ENCODE measurements at places on chromosomes 1 and 21. TPM values are rescaled to one million over a fixed set of nuclear protein-coding genes. Genes with fewer than 3 reads are reported as not detected.

DNA sequence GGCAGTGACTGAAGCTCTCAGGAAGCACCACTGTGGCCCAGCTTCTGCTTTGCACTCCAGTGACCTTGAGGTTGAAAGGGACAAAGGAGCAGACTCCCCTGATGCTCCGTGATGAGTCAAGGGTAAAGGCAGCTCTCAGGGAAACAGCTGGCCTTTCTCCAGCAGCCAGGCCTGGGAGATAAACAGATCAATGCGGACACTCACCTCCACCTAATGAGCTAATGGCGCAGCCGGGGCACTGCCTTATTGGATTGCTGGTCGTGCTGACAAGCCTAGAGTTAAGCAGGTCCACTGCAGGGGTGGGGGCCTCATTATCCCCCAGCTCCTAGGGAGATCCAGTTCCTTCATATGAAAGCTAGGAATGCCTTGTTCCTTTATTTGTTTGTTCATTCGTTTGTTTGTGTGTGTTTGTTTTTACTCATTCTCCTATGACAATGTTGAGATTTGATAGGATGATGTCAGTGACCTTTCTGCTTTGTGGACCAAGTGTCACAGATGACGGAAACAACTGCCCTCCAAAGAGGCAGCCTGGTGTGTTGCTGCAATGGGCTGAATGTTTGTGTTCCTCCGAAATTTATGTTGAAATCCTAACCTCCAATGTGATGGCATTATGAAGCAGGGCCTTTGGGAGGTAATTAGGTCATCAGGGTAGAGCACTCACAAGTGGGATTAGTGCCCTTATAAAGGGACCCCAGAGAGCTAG, 141.4 kb upstream of the BEND5 start:
- H3K36me3 ChIP-seq: no peaks in the 10 kb centered on the region
- no peak for DNase-seq
- no peak overlapping the region for H3K4me3 ChIP-seq
- no peak overlapping the region for H3K27ac ChIP-seq
- H3K27me3 ChIP-seq: no peaks in the 10 kb centered on the region
- H3K4me1 ChIP-seq: no peaks in the 10 kb centered on the region

DNA sequence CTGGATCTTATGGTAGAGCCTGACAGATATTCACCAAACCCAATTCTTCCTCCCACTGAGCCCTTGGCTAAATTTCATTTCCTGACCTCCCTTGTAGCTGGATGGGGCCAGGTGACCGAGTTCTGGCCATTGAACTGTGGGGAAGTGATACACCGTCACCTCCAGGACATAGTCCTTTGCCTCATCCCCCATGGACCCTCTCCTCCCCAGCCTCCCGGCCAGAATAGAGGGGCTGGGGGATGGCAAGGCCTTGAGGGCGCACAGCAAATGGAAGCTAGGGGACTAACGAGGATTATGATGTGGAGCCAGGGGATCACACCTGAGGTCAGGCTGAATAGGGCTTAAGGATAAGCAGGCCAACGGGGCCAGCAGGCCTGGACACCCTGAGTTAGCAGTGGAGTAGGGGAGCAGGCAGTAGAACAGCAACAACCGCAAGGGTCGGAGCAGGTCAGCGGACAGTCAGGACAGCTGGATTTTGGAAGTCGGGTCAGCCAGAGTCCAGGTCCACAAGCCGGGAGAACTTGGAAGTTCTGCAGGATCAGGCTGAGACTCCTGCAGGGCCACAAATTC, 15.0 kb downstream of the BATF3 start:
- no peaks in the 10 kb centered on the region for H3K27me3 ChIP-seq
- no peak for DNase-seq
- H3K4me1 ChIP-seq: peaks cover 3% of the 10 kb centered on the region

DNA sequence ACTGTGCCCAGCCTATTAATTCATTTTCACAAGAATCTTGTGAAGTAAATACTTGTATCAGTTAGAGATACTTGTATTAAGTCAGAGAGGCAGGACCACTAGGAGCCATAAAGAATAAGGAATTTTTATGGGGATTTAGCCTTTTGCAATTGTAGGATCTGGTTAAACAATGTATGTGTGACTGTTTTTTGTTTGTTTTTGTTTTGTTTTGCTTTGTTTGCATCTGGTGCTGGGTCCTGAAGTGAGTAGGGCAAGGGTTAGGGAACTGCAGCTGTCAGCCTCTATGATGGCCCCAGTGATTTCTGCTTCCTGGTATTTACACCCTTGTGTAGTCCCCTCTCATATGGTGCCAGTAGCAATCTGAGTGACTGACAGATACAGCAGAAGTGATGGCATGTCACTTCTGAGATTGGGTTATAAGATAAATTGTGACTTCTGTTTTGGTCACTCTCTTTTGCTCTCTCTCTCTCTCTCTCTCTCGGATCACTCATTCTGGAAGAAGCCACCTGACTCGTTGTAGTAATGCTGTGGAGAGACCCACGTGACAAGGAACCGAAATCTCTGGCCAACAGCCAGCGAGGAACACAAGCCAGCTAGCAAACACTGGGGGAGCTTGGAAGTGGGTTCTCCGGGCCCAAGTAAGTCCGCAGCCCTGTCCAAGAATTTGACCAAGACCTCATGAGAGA, 96.2 kb upstream of the MARK1 start:
- no peaks in the 10 kb centered on the region for H3K4me1 ChIP-seq
- H3K36me3 ChIP-seq: no peaks in the 10 kb centered on the region
- no peak overlapping the region for H3K27ac ChIP-seq

GRCh38 chr1:200182701-200183100, 155.2 kb downstream of the NR5A2 start:
- no peaks in the 10 kb centered on the region for H3K4me1 ChIP-seq
- DNase-seq: no peak
- no peaks in the 10 kb centered on the region for H3K27me3 ChIP-seq
- no peak overlapping the region for H3K4me3 ChIP-seq
- H3K36me3 ChIP-seq: no peaks in the 10 kb centered on the region
- H3K27ac ChIP-seq: no peak overlapping the region

- no peak for DNase-seq
- H3K4me3 ChIP-seq: no peak overlapping the region
- H3K36me3 ChIP-seq: no peaks in the 10 kb centered on the region
- H3K27ac ChIP-seq: no peak overlapping the region
- peaks cover 4% of the 10 kb centered on the region for H3K4me1 ChIP-seq
- no peaks in the 10 kb centered on the region for H3K27me3 ChIP-seq
Measured at GRCh38 chr1:52567943-52568342, 15.1 kb upstream of the TUT4 start.

DNA sequence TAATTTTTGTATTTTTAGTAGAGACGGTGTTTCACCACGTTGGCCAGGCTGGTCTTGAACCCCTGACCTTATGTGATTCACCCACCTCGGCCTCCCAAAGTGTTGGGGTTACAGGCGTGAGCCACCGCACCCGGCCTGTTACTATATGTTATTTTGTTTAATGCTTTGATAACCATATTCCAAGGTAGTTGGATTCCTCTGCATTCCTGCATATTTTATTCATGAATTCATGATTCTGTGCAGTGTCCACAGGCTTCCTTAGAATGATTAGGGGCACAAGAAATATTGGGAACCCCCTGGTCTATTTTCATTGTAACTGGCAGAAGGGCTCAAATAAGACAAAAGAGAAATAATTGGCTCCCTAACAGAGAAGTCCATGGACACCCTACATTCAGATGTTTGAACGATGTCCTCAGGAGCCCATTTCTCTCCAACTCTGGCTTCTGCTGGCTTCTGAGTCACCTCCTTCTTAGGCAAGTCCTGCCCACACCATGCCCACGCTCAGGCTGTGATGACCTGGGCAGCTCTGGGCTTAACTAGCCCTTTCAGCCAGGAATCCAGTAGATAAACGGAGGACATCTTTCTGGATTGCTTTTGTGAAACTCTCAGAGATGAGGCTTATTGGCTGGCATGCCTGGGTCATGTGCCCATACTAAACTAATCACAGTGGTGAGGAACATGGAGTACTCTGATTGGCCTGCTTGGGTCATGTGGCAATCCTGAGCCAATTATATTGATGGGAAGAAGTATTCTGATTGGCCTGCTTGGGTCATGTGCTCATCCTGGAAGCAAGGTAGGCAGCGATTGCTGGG, 32.6 kb downstream of the TNFRSF8 start:
- H3K36me3 ChIP-seq: no peaks in the 10 kb centered on the region
- no peak for DNase-seq
- no peaks in the 10 kb centered on the region for H3K4me1 ChIP-seq
- H3K27ac ChIP-seq: no peak overlapping the region
- H3K27me3 ChIP-seq: no peaks in the 10 kb centered on the region

GRCh38 chr1:25178917-25179561, 53.3 kb downstream of the SYF2 start:
- H3K4me1 ChIP-seq: no peaks in the 10 kb centered on the region
- DNase-seq: no peak
- H3K4me3 ChIP-seq: no peak overlapping the region

- H3K4me3 ChIP-seq: no peak overlapping the region
- H3K27ac ChIP-seq: no peak overlapping the region
- no peaks in the 10 kb centered on the region for H3K27me3 ChIP-seq
- H3K36me3 ChIP-seq: no peaks in the 10 kb centered on the region
- DNase-seq: no peak
Measured at GRCh38 chr1:64564891-64565290, 95.0 kb downstream of the CACHD1 start.

DNA sequence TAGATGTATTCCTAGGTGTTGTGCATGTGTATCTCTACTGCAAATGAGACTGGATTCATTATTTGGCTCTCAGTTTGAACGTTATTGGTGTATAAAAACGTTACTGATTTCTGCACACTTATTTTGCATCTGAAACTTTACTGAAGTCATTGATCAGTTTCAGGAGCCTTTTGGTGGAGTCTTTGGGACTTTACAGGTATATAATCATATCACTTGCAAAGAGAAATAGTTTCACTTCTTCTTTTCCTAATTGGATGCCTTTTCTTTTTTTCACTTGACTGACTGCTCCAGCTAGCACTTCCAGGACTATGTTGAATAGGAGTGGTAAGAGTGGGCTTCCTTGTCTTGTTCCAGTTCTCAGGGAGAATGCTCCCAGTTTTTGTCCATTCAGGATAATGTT, 252.2 kb downstream of the SMYD3 start:
- H3K36me3 ChIP-seq: no peaks in the 10 kb centered on the region
- no peak for DNase-seq
- no peaks in the 10 kb centered on the region for H3K4me1 ChIP-seq
- H3K27me3 ChIP-seq: no peaks in the 10 kb centered on the region
- H3K27ac ChIP-seq: no peak overlapping the region
- no peak overlapping the region for H3K4me3 ChIP-seq

DNA sequence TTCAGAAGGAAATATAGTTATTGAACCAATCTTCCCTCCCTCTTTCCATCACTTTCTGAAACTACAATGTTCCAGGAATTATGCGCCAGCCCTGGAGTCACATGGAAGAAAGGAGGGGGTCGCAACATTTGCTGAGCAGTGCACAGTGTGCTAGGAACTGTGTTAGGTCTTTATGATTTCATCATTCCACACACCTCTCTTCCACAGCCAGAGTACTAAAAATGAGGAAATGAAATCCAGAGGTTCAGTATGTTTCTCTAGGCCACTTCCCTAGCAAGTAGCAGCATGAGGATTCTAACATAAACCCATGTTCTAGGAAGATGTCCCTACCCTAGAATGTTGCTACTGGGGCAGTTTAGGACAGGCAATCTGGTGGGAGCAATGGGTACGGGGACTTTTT, 158.1 kb downstream of the SLC45A1 start:
- no peak for DNase-seq
- no peak overlapping the region for H3K4me3 ChIP-seq
- no peak overlapping the region for H3K27ac ChIP-seq
- peaks cover 10% of the 10 kb centered on the region for H3K4me1 ChIP-seq
- no peaks in the 10 kb centered on the region for H3K27me3 ChIP-seq
- no peaks in the 10 kb centered on the region for H3K36me3 ChIP-seq

DNA sequence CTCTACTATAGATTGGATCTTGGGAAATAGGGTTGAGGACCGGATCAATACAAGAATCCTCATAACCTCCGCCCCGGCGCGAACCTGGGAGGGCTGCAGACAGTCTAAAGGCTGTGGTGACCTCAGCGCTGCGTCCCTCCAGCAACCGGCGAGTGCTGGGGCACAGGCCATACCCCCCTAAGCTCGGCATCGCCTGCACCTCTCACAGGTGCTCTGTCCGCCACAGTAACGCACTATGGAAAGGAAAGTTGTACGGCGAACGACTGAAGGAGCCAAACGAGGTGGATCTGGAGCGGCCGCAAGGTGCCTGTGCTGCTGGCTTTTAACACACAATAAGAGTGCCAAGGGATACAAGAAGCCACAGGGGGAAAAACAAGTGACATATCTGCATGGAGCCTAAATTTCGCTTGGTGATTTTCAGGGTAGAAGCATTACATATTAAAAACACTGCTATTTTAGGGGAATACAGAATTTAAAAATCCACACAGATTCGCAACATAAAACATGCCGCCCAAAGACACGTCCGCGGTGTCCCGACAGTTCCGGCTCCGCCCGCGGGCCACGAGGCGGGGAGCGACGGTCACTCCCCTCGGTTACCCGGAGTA, 1.4 kb upstream of the RBM15 start:
- H3K36me3 ChIP-seq: peaks cover 14% of the 10 kb centered on the region
- peak overlapping the region; percentile 99 for H3K27ac ChIP-seq
- peaks cover 34% of the 10 kb centered on the region for H3K4me1 ChIP-seq
- H3K27me3 ChIP-seq: no peaks in the 10 kb centered on the region
- peak overlapping the region; percentile 94 for H3K4me3 ChIP-seq

GRCh38 chr1:232221802-232222499, 408.0 kb downstream of the SIPA1L2 start:
- DNase-seq: no peak
- no peaks in the 10 kb centered on the region for H3K27me3 ChIP-seq
- no peaks in the 10 kb centered on the region for H3K4me1 ChIP-seq
- H3K27ac ChIP-seq: no peak overlapping the region
- H3K4me3 ChIP-seq: no peak overlapping the region

DNA sequence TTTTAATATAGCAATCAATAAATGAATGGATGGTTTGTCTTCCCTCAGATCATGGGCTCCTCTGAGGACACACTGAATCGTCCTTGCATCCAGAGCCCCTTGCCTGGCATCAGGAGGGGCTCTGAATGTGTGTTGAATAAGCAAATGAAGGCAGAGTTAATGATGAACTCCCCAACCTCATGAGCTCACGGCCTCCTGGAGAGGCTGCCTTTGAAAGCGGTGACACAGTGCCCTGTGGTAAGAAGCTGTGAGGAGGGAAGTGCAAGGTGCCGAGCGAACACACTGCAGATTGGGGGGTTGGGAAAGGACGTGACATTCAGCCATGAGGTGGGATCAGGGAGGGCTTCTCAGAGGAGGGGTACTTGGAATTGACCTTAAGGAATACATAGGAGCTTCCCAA, 3.2 kb upstream of the PARS2 start:
- H3K36me3 ChIP-seq: no peaks in the 10 kb centered on the region
- peaks cover 2% of the 10 kb centered on the region for H3K4me1 ChIP-seq
- H3K4me3 ChIP-seq: no peak overlapping the region
- no peak for DNase-seq
- H3K27ac ChIP-seq: no peak overlapping the region

GRCh38 chr1:6935361-6935883, 150.2 kb downstream of the CAMTA1 start:
- DNase-seq: no peak
- no peak overlapping the region for H3K27ac ChIP-seq
- no peaks in the 10 kb centered on the region for H3K4me1 ChIP-seq
- H3K4me3 ChIP-seq: no peak overlapping the region

GRCh38 chr1:201332616-201333335, 44.7 kb downstream of the TNNT2 start:
- peaks cover 2% of the 10 kb centered on the region for H3K27me3 ChIP-seq
- no peak overlapping the region for H3K27ac ChIP-seq
- no peaks in the 10 kb centered on the region for H3K4me1 ChIP-seq
- H3K36me3 ChIP-seq: no peaks in the 10 kb centered on the region
- no peak for DNase-seq

GRCh38 chr1:10607228-10607627, 132.5 kb downstream of the PEX14 start:
- H3K4me3 ChIP-seq: no peak overlapping the region
- no peaks in the 10 kb centered on the region for H3K4me1 ChIP-seq
- no peak for DNase-seq

The GJC2 gene
- 1.5 TPM for total RNA-seq

The HPCA gene
- 0.24 TPM for total RNA-seq

The SEMA6C gene
- 1.5 TPM for total RNA-seq

The SGIP1 gene
- 0.57 TPM for total RNA-seq

The UBE2U gene
- not detected for total RNA-seq

The SLC16A4 gene
- 0.71 TPM for total RNA-seq

Measured in thymus (tissue), 14 donors.